ENCODE measurements at places on chromosomes 1 and 21.

DNA sequence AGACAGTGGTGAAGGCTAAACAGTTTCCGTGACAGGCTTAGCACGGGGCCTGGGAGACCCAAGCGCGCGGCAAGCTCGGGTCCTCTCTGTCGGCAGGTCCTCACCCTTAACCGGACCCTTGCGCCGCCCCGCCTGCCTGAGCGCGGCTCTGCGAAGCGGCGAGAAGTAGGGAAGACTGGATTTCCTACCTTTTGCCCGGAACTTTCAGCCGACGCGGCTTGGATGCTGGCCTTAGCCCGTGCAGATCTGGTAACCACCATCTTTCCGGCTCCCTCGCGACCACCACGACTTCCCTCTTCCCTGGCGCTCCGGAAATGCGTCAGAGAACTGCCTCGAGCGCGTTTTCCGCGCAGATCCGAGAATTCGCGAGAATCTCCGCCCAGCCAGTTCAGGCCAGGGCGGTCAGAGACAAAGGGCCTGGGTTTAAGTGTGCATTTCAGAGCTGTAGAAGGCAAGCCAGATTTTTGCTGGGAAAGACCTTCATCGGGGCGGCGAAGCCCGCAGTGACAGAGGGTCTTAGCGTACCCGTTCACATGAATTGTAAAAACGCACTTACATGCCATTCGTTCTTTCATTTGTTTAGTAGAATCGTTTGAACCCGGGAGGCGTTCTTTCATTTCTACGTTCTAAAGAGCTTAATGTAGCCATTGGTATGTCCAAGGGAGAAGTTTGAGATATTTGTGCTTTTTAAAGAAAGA lies at the start of gene DNTTIP2:
TSS of gene DNTTIP2 (minus strand) at position 318 of the 698 bp plus-strand sequence. CDS start at position 260, 58 bp downstream.
- peak; percentile 95 for DNase-seq

- no peak for DNase-seq
Measured at GRCh38 chr1:236728752-236729151, 42.5 kb downstream of the ACTN2 start.

DNA sequence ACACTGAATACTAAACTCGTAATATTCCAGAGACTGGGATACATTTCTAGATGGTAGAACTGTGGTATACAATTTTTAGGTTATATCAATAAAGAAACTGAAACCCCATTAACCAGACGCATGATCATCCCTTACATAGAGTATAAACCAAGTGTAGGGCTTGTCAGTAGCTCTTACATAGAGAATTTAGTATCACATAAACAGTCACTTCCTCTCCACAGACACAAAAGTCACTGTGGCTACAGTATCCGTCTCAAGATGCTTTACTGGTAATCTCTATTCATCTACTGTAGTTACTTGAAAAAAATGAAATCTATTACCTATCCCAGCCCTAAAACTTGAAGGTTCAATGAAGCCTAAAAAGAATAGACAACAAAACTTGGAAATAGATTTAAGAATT lies 252.3 kb upstream of the TMPRSS15 start:
- no peak for DNase-seq

- no peak for DNase-seq
Measured at GRCh38 chr1:93955765-93956164, 46.5 kb upstream of the GCLM start.

All from forelimb muscle (tissue), 1 donor.